Activated CD4-positive, alpha-beta T cell treated with anti-CD3 and anti-CD28 coated beads, Interleukin-2, Interleukin-4, amounts not matched to agents 100 ng/mL and 50 ng/mL, durations not matched to agents 16 hours and 8 hours (primary cell): ENCODE measurements at places on chromosomes 16 and 17.

GRCh38 chr16:80791411-80791810, 13.0 kb downstream of the CDYL2 start:
- DNase-seq, result no peak

DNA sequence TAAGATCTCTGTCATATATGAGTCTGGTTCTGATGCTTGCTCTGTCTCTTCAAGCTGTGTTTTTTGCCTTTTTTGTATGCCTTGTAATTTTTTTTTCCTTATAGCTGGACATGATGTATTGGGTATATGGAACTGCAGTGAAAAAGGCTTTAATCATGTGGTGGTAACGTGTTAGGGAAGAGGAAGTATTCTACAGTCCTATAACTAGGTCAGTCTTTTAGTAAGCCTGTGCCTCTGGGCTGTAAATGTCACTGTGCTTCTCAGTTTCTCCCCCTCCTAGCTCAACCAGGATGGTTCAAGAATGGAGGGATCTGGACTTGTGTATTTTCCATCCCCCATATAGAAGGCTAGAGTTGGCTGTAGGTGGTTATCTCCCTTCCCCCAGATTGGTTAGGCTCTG, 202.3 kb upstream of the AXIN2 start:
- no peak for DNase-seq

DNA sequence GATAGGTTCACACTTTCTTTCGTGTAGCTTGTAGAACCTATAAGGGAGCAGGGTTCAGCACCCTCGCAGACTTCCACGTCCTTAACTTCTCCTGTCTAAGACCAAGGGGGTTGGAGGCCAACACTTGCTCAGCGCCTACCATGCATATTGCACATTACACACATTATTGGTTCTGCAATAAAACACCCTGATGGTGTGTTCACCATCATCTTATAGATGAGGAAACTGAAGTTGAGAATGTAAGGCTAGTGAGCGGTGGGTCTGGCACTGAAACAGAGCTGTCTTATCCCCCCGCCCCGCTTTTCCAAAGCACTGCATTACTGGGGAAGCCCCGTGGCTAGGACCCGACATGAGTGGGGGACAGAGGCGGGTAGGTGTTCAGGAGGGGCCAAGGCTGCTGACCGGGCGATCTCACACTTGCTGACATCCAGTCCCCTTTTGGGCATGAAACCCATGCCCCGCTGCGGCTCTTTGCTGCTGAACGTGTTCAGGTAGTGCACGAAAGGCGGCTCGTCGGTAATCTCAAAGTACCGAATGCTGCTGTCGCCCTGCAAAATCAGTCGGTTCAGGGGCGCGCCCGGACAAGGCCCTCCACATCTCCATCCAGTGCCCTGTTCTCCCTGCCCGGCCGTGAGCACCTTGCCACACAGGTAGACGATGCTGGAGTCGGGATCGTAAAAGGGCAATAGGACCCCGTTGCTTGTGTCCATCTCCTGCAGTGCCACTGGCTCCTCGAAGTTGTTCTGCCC, 6.2 kb downstream of the CORO6 start:
- no peak for DNase-seq

GRCh38 chr16:55434000-55434399, 45.0 kb upstream of the MMP2 start:
- DNase-seq, result no peak

DNA sequence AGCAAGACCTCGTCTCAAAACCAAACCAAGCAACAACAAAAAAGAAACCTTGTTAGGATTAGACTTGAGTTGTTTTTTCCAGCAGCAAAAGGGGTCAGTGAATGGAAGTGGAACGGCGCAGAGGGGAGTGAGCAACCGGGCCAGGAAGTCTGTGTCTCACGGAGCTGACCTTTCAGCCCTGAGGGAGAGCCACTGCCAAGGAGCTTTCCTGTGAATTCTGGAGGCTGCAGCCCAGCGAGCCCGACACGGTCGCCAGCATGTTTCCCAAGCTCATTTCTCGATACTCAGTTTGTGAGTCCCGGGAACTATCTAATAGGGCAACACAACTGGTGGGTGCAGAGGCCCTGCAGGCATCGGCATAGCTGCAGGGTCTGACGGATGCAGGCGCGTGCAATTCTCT, 19.6 kb downstream of the TELO2 start:
- no peak for DNase-seq
